ENCODE measurements at places on chromosomes 12 and 14.

- DNase-seq = no peak
- H3K27ac ChIP-seq = no peak overlapping the region
- H3K36me3 ChIP-seq = no peaks in the 10 kb centered on the region
- no peak overlapping the region for H3K4me3 ChIP-seq
- no peaks in the 10 kb centered on the region for H3K4me1 ChIP-seq
- H3K27me3 ChIP-seq = no peaks in the 10 kb centered on the region
Observed at GRCh38 chr12:92953747-92954146, 24.7 kb upstream of the EEA1 start.

DNA sequence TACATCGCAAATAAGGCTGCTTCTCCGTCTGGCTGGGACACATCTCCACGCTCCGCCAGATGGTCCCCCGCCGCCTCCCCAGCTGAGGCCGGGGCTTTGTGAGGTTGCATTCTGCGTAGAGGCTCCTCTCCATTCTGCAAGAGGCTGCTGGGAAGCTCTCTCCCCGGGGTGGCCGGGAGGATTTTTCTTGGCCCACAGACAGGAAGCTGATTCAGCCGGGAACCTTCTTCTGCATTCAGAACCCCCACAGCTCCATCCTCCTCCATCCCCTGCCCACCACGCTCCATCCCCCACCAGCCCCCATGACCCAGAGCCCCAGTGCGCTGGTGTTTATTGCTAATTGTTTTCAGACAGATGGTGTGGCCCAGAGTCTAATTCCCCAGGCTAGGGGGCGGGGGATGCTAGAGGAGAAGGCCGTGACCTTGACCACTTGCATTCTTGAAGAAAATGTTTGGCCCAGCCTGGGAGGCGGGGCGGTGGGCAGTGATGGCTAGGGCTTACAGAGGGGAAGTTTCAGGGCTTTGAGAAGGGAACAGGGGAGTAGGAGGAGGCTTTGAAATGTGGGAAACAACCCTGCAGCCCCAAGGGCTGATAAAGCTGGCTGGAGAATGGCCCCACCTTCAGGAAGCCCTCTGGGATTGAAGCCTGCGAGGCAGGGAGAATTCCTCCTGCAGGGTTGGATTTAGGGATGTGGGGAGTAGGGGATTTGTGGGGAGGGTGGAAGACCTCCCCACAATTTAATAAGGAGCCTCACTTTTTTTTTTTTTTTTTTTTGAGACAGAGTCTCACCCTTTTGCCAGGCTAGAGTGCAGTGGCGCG is 88.5 kb upstream of the NCOR2 start:
- H3K4me3 ChIP-seq = no peak overlapping the region
- no peaks in the 10 kb centered on the region for H3K4me1 ChIP-seq
- H3K27me3 ChIP-seq = peaks cover 3% of the 10 kb centered on the region

DNA sequence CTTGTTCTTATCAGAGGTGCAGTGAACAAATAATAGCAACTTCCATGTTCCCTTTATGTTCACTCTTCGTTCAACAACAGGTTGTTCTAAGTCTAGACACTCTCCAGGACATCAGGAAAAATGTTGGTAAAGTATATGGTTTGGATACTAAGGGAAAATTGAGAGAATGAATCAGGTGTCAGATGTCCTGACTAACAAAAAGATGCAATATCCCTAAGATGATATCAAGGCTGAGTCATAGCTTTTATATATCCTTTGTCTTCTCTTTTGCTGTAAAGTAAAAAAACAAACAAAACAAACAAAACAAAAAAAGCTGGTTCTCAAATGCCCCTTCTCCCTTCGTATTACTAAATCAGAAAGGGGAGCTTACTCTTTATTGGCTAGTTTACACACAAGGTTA is 11.1 kb downstream of the GLIPR1L1 start:
- no peak overlapping the region for H3K4me3 ChIP-seq
- no peak overlapping the region for H3K27ac ChIP-seq
- peaks cover 13% of the 10 kb centered on the region for H3K27me3 ChIP-seq
- H3K4me1 ChIP-seq = peaks cover 11% of the 10 kb centered on the region
- DNase-seq = no peak
- no peaks in the 10 kb centered on the region for H3K36me3 ChIP-seq

DNA sequence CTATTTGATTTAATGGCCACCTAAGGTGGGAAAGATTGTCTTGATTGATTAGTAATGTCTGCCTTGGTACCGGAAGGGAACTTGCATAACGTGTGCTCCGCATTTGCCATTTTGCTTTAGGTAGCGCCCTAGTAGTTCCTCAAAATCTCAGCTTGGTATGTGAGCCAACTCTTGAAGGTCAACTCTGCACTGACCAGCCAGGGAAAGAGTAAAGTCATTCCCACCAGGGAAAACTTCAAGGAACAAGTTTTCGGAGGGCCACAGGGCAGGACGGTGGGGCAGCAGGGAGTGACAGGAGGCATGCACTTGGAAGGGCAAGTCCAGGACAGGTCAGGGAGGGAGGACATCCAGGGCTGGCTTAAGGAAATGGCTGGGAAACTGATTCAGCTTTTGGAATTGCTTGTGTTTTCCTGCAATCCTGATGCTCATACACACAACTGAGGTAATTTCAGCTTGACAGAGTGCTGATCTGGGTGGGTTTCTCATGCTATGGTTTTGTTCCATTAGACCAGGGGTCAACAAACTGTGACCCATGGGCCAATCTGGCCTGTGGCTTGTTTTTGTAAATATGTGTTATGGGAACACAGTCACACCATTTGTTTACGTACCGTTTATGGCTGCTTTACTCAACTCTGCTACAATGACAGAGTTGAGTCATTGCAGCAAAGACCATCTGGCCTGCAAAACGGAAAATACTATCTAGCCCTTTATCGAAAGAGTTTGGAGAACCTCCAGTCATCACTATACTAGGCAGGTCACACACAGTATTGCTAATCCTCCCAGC is 184.5 kb downstream of the RBM19 start:
- no peak overlapping the region for H3K27ac ChIP-seq
- peaks cover 34% of the 10 kb centered on the region for H3K27me3 ChIP-seq
- no peaks in the 10 kb centered on the region for H3K36me3 ChIP-seq
- no peak overlapping the region for H3K4me3 ChIP-seq
- no peak for DNase-seq

DNA sequence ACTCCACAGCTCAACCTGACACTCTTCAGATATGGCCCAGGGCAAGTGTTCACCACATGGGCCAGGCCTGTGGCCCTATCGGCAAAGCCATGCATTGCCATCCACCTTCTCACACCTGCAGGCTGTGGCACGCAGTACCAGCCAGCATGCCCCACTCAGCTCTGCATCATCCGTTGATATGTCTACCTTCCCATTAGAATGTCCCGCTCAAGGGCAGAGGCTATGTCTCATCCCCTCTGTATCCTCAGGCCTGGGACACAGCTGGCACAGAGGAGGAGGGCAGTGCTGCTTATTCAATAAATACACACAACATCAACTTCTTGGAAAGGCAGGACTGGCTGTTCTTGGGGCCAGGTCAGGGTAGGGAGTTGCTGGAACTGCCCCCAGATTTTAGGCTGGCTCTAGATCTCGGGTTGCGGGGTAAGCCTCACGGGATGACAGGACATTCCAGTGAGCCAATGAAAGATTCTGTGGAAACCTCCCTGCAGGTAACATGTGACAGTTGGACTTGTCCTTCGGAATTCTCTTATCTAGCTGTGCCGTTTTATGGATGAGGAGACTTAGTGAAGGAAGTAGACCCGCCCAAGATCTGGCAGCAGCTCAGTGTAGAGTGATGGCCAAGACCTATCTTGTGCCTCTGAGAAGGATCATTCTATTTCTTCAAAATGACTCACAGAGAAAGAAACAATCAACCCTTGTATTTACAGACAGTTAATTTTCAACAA is 25.6 kb downstream of the SYNE3 start:
- no peaks in the 10 kb centered on the region for H3K27me3 ChIP-seq
- no peak for DNase-seq
- H3K4me1 ChIP-seq = peaks cover 29% of the 10 kb centered on the region
- no peak overlapping the region for H3K4me3 ChIP-seq

DNA sequence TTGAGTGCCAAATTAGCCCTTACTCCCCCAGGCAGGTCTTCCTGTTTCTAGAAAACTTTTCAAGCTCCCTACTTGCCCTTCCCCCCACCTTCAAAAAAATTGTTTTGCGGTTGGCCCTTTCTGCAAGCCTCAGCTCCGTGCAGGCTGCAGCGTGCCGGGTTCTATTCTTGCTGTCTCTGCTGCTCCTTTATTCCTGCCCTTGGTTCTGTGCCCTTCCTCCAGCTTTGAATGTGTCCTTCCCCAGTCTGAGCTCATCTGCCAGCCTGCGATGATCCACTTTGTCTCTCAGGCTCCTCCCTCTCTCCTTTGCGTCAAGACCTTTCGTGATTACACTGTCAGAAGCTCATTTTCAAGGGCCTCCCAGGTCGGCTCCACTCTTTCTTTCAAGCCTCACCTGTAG is 98.6 kb downstream of the IRF2BPL start:
- peak overlapping the region; percentile 80 for H3K27ac ChIP-seq
- no peaks in the 10 kb centered on the region for H3K27me3 ChIP-seq
- DNase-seq = peak; percentile 79
- no peaks in the 10 kb centered on the region for H3K36me3 ChIP-seq
- peak overlapping the region; percentile 49 for H3K4me3 ChIP-seq

GRCh38 chr12:24913130-24913529 is 35.8 kb downstream of the BCAT1 start:
- H3K4me1 ChIP-seq = peaks cover 3% of the 10 kb centered on the region
- no peak overlapping the region for H3K4me3 ChIP-seq
- H3K36me3 ChIP-seq = no peaks in the 10 kb centered on the region
- peaks cover 14% of the 10 kb centered on the region for H3K27me3 ChIP-seq
- no peak for DNase-seq
- no peak overlapping the region for H3K27ac ChIP-seq

DNA sequence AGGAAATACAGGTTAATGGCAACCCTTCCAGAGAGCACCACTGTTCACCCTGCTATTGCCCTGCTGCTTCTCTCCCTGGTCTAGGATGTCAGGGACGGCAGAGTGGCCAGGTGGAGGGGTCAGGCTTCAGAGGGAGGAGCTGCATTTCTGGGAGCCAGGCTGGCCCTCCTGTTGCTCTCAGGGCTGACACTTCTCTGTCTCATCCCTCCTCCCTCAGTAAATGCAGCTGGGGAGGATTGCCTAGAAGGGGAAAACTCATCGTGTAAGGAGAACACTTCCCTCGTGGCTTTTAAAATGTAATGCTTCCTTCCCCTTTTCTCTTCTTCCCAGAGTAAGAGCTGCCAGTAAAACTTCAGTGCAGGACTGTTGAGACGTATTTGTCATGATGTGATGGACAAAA is 20.8 kb downstream of the SUSD6 start:
- H3K36me3 ChIP-seq = peaks cover 27% of the 10 kb centered on the region
- DNase-seq = no peak
- H3K27me3 ChIP-seq = no peaks in the 10 kb centered on the region
- peak overlapping the region; percentile 33 for H3K27ac ChIP-seq
- no peak overlapping the region for H3K4me3 ChIP-seq

GRCh38 chr12:21891751-21892217 is 49.4 kb downstream of the ABCC9 start:
- H3K4me1 ChIP-seq = no peaks in the 10 kb centered on the region
- no peak overlapping the region for H3K27ac ChIP-seq
- no peak for DNase-seq
- no peaks in the 10 kb centered on the region for H3K36me3 ChIP-seq
- no peak overlapping the region for H3K4me3 ChIP-seq

- H3K27me3 ChIP-seq = peaks cover 5% of the 10 kb centered on the region
- no peak overlapping the region for H3K4me3 ChIP-seq
- H3K4me1 ChIP-seq = peaks cover 5% of the 10 kb centered on the region
- peaks cover 4% of the 10 kb centered on the region for H3K36me3 ChIP-seq
- no peak overlapping the region for H3K27ac ChIP-seq
Observed at GRCh38 chr12:107092669-107093416, 506 bp downstream of the CRY1 start.

Measured in activated CD4-positive, alpha-beta T cell treated with anti-CD3 and anti-CD28 coated beads for 36 hours (primary cell).